ENCODE measurements at places on chromosomes 2 and 18. TPM values are rescaled to one million over a fixed set of nuclear protein-coding genes. Genes with fewer than 3 reads are reported as not detected.

NCKAP5 gene
- polyA plus RNA-seq, result 0.02 TPM

- no peak for DNase-seq
Observed at GRCh38 chr18:42778024-42778423, 337.5 kb downstream of the RIT2 start.

DNA sequence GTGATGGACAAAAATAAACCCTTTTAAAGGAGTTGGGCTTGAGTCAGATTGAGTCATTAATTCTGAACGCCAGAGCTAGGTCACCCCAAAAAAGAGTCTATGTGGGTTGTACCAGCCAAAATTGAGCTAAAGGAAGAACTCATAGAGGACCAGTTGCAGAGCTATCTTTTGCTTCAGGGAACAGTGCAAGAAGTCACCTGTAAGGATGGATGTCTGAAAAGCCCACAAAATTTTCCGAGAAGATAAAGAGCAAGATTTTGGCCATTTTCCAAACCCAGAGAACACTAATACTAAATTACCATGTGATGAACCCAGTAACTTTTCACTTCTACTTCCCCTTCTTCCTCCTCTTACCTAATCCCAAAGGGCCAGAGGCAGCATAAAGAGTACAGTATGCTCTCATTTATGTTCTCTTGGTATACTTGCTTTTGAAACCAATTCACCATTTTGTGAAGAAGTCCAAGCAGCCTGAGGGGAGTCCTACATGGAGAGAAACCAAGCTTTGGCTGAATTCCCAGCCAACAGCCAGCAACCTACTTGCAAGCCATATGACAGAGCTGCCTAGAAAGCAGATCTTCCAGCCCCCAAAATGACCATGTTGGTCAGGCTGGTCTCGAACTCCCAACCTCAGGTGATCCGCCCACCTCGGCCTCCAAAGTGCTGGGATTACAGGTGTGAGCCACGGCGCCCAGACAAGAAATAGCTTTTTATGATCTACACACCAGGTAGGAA is 551.7 kb downstream of the SATB2 start:
- no peak for DNase-seq

GRCh38 chr2:111168528-111169239 is 48.0 kb downstream of the BCL2L11 start:
- no peak for DNase-seq

- DNase-seq, result no peak
Observed at GRCh38 chr2:100880036-100880435, 60.1 kb downstream of the NPAS2 start.

CCDC195 gene
- polyA plus RNA-seq, result not detected

SH3RF3 gene
- polyA plus RNA-seq, result 1.9 TPM

ARHGAP15 gene
- polyA plus RNA-seq, result not detected

DNA sequence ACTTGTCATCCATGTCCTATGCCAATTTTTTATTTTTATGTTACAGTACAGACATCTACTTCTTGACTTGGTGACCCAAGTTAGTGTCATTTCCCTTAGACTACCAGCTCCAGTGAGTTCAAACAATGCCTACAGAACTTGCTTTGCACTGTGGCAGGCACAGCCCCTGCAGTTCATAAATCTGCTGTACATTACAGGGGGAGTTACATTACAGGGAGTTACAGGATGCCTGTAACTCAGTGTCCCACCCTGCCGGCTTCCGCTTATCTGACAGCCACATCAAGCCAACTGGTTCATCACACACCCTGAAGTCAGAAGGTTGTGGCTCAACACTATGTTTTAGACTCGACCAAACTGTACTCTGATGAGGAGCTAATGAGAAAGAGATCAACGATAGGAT is 7.8 kb upstream of the NPAS2 start:
- DNase-seq, result no peak

UGT1A1 gene
- polyA plus RNA-seq, result not detected

TEKT4 gene
- polyA plus RNA-seq, result not detected

GRCh38 chr2:180730976-180731375 is 249.4 kb upstream of the UBE2E3 start:
- DNase-seq, result no peak

- DNase-seq, result no peak
Observed at GRCh38 chr2:240833724-240834285, 13.8 kb upstream of the KIF1A start.

NOSTRIN gene
- not detected for polyA plus RNA-seq

PLGLB1 gene
- 0.89 TPM for polyA plus RNA-seq

GRCh38 chr2:95670686-95671085 is 78.9 kb downstream of the TRIM43 start:
- no peak for DNase-seq

GRCh38 chr2:53913721-53914120 is 54.0 kb upstream of the GPR75 start:
- DNase-seq, result no peak

PLEKHH2 gene
- 3.1 TPM for polyA plus RNA-seq

DNA sequence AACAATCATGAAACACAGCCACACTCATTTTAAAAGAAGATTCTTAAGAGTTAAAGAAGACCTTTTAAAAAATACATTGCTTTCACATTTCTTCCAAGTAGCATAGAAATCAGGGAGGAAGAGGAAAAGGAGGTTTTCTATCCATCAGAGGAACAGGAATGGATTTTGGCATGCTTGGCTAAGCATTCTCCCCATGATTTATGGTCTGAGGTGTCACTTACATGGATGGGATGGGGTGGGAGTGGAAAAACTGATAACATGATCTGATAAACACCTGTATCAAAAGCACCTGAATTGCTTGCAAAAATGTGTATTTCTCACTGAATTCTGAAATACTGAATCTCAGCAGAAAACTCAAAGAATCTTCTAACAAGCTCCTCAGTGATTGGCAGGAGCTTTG is 265.9 kb downstream of the NRXN1 start:
- no peak for DNase-seq

DNA sequence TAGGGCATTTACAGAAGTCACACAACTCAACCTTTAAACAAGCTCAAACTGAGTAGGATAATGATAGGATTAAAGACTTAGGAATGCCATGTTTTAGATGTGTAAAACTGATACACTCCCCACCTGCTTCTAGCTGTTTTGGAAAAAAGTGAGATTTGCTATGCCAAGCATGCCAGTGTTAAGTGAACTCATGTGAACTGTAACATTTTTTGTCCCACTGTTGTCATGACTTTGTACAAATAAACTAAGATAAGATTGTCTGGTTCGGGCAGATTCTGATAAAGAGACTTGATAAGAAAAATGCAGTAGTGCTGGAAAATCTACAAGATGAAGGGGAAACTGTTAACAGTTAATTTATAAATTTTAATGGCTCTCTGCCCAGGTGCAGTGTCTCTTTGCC is 66.5 kb downstream of the GLS start:
- peak; percentile 18 for DNase-seq

DNA sequence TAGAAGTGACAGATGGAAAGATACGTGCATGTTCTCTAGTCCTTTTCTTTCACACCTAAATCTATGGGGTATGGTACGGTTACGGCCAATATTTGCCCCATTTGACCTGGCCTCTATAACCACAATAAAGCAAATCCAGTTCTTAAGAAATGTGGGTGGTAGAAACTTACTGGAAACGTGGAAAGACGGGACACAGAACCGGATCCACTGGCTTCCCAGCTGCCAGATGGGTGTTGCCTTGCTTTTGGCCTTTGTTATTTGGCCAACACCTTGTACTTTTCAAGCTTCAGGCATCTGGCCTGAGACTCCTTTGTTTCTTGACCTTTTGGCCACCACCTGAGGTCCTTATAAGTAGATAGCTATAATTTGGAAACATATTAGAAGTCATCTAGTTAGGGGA is 635.9 kb downstream of the SLC4A3 start:
- DNase-seq, result no peak

GKN1 gene
- polyA plus RNA-seq, result not detected

- no peak for DNase-seq
Observed at GRCh38 chr2:119638685-119639554, 40.1 kb upstream of the TMEM177 start.

DNA sequence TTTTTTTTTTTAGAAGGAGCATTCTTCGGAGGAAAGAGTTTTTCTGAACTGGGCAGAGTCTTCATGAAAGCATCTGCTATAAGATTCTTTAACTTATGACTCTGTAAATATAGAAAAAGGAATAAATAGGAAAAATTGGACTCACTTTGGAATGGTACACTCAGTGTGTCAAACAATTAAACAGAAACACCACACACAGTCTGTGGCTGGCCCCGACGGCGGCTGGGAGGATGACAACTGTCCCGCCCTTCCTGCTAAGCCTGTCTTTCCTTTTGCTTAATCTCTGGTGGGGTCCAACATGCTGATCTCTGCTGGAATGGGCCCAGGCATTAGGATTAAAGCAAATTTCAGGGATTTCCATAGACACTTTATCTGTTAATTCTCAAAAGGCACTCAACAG is 12.5 kb upstream of the RAB31 start:
- DNase-seq, result no peak

GRCh38 chr18:26784599-26784998 is 80.9 kb downstream of the AQP4 start:
- DNase-seq, result no peak

TMEM200C gene
- not detected for polyA plus RNA-seq

TFPI gene
- polyA plus RNA-seq, result 2.1 TPM

- peak; percentile 6 for DNase-seq
Observed at GRCh38 chr2:193583638-193584400, 1389.1 kb upstream of the TMEFF2 start.

EGR4 gene
- 0.02 TPM for polyA plus RNA-seq

GRCh38 chr2:28224648-28225472 is 167.8 kb upstream of the FOSL2 start:
- DNase-seq, result no peak

DNA sequence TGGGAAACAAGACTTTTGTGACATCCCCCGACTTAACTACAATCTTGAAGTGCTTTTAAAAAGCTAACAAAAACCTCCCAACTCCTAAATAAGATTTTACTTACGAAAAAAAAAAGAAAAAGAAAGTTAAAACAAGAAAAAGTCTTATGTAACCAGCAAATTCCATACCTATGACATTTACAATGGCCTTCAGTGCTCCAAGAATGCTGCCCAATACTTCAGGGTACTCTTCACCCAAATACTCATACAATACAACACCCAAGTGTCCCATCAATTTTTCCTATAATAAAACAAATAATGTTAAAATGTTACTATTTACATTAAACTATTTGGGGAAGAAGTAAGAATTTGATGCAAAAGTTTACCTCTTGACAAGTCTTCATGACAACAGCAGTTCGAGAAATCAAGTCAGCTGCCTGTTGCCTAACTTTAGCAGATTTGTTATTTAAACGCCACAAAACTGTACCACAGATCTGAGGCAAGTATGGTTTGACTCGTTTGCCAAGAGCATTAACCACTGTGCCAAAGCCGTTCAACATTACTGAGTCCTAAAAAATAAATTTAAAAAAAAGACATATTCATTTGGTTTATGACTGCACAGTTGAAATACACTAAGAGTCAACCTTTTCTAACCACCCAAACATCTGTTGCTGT is 34.8 kb downstream of the SF3B1 start:
- DNase-seq, result no peak

GRCh38 chr18:59696311-59697235 is 650 bp downstream of the CCBE1 start:
- no peak for DNase-seq

GRCh38 chr2:74847070-74847858 is 13.3 kb downstream of the HK2 start:
- no peak for DNase-seq

DNA sequence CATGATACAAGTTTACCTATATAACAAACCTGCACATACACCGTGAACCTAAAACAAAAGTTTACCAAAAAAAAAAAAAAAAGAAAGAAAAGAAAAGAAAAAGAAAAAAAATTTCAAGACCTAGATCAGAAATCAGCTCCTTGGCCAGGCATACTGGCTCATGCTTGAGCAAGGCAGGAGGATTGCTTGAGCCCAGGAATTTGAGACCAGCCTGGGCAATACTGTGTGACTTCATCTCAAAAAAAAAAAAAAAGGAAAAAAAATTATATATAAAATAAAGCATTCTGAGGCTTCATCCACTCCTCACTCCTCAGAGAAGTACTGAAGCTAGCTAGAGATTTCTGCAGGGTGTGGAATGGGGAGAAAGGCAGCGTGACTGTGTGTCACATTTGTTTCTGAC is 11.8 kb upstream of the PROC start:
- no peak for DNase-seq

DNA sequence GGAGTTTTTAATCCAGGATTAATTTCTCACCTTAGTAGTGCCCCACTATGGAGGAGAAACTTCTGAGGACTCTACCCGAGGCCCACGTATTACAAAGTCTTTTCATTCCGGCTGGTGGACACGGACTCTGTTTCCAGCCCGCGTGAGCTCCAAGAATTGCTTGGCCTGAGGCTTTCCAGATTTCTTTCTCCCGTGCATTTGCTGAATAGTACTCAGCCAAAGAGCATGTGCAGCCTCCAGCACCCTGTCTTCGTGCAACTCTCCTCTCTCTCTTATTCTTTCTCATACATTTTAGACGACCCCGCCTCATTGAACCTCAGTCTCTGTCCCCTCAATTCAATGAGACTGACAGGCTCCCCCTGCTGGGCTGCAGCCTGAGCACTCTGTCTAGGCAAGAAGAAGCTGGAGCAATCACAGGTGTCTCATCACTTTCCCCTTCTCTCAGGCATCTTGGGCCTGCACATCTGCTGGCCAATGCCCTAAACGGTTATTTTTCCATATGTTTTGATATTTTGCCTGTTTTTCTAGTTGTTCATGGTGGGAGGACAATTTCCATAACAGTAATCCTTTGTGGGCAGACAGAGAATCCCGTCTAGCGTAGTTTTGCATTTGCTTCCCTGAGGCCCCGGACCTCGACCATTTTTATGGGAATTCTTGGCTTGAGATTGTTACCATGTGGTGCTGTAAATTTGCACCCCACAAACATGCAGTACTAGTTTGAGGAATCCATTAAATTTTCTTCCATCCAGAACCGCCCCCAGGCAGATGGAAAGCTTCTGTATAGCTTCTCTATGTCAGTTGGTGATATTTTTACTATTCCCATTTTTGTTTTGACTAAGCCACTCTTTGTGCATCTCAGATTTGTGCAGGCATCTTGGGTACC is 50.1 kb upstream of the LPIN2 start:
- peak; percentile 63 for DNase-seq

DNA sequence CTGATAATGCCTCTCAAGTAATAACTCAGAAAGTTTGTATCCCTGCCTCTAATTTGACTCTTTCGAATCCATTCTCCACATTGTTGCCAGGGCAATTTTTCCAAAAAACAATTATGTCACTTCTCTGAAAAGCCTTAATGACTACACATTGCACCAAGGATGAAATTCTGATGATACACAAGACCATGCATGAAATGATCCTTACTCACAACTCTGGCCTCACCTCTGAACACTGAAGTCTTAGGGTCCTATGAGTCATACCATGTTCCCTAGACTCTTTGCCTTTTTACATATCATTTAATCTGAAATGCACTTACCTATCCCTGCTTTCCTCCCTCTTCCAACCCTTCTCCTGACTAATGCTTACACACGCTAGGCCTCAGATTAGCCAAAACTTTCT is 51.0 kb downstream of the WDPCP start:
- no peak for DNase-seq

DNA sequence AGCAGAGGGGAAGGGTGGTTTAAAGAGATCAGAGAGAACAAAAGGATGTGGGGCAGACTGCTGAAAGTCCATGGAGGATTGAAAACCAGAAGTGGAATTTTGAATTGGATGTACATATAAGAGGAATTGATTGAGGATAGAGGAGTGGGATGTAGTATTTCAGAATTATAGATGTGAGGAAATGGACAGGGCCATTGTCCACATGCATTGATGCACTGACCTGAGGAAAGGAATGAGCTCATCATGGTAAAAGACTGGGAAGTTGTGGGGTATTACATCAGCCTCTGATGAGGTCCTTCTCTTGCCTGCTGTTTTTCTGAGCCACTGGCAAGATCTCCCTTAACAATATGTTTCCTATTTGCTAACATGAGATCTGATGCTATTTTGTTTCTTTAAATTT is 365.7 kb upstream of the FANCL start:
- no peak for DNase-seq

- no peak for DNase-seq
Observed at GRCh38 chr2:40034198-40034597, 255.1 kb upstream of the THUMPD2 start.

All from SK-N-SH (cell line).